ENCODE measurements at places on chromosomes 2 and 18.

DNA sequence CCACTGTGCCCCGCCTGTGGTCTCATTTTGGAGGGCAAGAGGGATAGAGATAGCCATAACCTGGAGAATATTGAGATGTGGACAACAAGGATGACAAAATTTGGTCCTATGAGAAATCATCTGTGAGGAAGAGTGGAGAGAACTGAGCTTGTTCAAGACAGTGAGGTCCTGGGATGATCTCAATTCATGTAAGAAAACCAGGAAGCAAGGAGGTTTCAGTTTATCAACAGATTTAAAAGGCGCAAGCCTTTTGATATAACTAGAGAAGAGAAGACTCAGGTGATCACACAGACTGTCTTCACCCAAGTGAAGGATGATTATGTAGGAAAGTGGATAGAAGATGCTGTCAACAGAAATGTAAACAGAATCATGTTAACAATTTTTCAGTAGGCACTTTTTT, 39.1 kb downstream of the PCBP1 start:
- no peak for DNase-seq

DNA sequence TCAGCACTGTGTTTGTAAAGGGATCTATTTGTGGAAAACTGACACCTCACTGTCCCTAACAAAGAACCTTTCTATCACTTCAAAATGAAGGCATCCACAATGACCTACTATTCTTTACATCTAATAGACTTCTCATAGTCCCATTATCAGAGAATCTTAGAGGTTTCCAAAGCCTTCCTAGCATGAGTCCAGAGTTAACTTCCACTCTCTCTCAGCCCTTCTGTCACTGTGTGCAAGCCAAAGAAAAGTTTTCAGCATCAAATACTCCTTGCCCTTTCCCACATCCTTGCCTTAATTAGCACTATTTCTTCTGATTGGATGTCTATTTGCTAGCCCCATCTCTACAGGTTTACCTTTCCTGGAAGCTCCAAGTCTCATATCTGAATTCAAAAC, 178.5 kb downstream of the ERBB4 start:
- DNase-seq: no peak

DNA sequence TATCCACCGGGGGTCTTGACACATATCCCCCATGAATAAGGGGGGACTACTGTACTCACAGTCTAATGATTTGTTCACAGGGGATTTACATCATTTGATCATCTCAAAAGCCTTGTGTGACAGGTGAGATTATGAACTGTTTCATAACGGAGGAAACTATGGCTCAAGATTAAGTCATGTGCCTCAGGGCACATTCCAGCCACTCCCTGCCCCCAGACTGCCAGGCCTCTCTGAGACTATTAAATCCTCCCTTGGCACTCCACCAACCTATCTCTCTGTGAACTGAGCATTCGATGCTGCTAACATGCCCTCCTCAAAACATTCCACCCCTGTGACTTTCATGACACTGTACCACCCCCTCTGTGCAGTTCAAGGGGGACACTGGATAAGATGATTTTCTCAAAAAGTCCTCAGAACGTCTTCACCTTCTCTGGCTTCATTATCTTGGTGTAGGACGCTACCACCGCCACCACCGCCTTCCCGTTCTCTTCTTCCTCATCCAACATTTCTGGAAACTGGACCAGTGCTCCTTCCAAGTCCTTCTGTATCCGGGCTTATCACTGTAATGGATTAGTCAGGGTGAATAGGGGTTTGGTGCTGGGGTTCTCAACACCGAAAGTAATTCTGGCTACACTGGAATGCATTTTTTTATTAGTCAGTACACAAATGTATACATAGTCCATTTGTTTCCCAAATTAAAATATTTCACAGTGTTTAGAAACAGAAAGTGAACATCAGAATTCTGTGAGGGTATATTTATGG, 169.6 kb downstream of the KCNS3 start:
- DNase-seq: peak; percentile 45

DNA sequence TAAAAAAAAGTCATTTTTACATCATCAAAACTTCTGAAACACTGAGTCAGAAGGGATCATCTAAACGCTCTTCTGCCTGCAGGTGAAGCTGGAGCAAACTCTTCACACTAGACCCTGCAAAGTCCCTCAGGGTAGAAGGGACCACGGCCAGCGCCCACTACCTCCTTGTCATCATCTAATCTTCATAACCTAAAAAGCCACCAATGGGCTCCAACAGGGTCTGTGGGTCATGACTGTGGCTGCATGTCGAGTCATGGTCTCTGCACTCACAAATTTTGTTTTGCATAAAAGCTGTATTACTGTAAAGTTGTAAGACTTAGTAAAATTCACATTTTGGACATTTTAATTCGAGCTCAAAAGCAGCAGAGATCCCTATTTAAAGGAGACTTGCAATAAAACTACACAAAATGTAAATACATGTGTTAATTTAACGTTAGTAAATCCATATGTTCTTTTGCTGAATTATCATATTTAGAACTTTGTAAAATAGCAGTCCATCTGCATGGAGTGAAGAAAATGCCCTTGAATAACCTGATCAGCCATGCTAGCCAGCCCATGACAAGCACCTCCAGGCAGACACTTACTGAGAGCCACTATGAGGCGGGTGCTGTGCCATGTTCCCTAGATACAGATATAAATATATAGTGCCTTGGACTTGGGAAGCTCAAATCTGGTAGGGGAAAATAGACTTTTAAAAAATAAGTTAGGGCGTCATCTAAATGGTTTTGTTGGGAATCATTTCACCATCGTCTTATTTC, 437.2 kb upstream of the LYPD1 start:
- no peak for DNase-seq

GRCh38 chr18:1425679-1426078, 521.0 kb downstream of the ADCYAP1 start:
- no peak for DNase-seq

DNA sequence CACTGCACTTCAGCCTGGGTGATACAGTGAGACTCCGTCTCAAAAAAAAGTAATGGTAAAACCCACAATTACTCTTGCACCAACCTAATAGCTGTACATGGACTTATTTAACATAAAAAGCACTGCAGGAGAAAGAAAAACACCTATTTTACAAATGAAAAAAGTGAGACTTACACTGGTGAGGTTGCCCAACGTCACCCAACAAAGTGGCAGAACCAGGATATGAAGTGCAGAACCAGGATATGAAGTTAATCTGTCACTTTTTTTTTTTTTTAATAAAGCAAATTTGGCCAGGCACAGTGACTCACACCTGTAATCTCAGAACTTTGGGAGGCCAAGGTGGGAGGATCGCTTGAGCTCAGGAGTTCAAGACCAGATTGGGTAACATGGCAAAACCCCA, 13.5 kb upstream of the STK17B start:
- DNase-seq: no peak

DNA sequence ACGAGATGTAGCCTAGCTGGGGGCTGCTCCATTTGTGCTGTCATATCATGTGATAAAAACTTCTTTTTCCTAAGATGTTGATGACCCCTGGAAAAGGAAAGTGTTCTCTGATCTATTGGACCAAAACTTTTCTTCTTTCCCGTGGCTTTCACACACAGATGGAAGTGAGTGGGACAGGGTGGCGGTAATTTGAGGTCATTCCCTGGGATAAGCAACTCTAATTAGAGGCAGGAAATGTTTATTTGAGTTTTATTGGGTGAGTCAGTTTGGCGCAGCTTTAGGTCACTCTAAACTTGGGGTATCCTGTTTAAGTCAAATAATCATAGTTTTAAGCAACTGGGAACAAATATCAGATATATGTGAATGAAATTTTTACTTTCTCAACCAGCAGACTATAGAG, 221.0 kb upstream of the EPAS1 start:
- DNase-seq: no peak

DNA sequence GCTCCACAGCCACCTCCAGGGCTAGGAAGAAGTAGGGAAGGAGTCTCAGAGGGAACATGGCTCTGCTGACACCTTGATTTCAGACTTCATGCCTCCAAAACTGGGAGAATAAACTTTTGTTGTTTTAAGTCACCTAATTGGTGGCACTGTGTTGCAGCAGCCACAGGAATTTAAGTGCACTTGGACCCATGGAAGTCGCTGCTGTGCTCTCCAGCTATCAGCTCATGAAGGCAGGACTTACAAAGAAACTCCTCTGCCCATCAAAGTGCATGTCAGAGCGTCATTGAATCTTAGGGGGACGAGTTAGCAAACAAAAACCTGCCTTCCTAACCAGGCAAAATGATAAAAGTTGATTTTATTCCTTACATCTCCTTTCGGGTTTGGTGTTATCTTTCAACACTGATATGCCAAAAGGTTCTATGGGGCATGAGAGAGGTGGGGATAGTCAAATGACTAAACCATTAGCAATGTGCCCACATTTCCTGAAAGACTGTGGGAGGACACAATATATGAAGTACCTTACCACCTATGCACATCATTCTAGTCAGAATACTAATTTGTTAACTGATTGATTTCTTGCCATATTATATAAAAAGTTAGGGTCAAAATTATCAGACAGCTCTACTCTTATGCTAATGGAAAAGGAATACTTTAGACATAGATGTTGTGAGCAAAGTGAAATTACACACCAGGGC, 235.8 kb upstream of the TNP1 start:
- DNase-seq: no peak

DNA sequence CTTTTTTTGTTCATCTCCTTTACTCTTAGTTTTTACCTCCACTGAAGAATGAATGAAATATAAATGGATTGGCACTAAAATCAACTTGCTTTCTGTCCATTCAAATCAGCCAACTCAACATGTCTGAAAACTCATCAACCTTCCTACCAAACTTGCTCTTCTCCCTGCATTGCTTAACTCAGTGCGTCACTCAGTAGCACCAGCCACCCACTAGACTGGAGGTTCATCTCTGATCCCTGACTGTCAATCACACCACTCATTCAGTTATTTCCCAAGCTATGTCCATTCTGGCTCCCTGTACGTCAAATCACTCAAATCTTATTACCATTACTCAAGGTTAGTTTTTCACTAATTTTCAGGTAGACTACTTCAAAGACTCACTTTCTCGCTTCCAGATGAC, 75.2 kb upstream of the RBMS1 start:
- no peak for DNase-seq

DNA sequence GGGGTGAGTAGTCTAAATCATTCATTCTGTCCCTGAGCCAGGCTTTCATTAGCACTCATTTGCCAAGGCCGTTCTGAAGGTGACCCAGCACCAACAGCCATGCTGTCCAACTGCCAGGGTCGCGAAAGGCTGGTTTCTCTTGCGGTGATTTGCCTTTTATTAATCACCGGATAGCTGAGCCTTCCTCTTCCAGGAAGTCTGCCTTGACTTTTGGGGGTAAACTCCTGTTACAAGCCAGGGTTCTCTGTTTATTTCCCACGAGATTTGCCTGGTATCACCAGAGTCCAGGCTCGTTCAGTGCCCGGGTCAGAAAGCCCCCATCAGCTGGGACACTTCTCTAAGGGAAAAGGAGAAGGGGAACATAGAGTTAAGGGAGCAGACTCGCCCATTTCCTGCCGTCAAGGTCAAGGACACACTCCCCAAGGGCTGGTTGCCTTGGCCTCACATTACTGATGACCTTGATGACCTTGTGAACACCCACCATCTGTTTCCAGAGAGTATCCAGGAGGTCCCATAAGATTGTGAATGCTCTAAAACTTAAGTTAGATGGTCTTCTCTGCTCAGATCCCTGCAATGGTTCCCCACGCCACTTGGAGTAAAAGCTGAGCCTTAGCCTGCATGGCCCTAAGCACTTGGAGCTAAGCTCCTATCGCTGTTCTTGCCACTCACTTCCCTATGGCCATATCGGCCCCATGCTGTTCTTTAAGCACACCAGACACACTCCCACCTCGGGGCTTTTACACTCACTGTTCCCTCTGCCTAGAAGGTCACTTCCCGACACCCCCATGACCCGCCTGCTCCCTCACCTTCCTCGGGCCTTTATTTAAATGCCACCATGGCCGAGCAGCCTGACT, 118.0 kb upstream of the STPG4 start:
- DNase-seq: no peak

- DNase-seq: no peak
Observed at GRCh38 chr2:206471524-206472062, 28.3 kb downstream of the ADAM23 start.
